ENCODE measurements at places on chromosomes 5 and 9.
A peak's percentile ranks its signal among the peaks of the same experiment; 100 is the strongest.

GRCh38 chr9:8143677-8144076, 344.1 kb upstream of the DMAC1 start:
- no peak for DNase-seq

DNA sequence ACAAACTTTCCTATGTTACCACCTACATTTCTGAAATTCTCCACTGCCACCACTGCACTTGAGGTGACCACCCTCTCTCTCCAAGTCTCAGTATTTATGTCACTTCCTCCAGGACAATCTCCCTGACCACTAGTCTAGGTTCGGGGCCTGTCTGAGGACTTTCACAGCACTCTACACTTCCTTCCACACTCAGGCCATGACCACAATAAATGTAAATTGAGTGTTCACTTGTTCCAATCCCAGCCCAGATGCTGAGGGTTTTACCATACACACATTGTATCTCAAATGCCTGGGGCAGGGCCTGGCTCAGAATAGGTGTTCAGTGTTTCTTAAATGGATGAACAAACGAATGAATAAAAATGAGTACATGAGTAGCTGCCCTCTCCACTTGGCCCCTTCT, 26.9 kb upstream of the CCNG1 start:
- no peak for DNase-seq

GRCh38 chr5:67997148-67997547, 218.4 kb upstream of the PIK3R1 start:
- no peak for DNase-seq

DNA sequence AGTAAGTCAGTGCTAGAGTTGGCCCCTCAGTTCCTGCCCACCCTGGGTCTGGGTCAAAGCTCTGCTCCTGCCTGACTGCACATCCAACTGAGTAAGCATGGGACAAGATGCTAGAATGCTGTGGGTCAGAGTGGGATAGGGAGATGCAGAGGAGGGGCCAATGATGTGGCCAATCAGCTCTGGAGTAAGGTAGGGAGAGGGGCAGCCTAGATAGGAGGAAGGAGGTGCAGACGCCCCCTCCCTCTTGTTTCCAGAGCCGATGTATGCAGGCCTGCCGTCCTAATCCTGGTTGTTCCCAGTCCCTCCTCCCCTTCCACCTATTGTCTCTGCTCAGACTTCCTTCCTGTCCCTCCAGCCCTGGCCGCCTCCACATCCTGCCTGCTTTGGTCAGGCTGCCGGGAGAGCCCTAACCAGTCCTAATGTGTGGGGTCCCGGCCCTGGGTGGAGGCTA, 1.3 kb downstream of the ARAP3 start:
- DNase-seq: peak; percentile 32

DNA sequence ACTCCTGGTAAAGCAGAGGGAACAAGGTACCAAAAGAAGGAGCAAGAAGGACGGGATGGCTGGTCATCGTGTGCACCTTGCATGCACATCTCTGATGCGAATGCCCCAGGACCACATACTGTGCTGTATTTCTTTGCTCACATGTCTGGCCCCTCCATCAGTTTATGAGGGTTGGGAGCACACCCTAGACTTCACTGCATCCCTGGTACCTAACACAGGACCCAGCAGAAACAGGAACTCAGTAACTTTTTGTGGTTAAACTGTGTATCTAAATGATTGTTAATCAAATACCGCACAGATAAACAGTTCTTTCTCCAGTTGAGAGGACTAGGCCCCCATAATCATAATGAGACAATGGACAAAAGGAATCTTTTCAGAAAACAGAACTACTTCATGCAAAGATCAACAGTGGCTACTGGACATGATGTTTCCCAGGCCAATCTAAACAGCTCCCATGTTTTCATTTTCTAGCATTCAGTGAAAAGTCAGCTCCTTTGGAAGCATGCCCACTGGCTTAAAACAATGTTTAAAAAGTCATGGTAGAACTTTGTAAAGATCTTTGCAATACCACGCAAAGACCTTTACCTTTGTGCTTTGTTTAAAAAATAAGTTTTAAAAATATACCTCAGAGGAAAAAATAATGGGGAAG, 55.5 kb upstream of the IFNK start:
- peak; percentile 38 for DNase-seq

DNA sequence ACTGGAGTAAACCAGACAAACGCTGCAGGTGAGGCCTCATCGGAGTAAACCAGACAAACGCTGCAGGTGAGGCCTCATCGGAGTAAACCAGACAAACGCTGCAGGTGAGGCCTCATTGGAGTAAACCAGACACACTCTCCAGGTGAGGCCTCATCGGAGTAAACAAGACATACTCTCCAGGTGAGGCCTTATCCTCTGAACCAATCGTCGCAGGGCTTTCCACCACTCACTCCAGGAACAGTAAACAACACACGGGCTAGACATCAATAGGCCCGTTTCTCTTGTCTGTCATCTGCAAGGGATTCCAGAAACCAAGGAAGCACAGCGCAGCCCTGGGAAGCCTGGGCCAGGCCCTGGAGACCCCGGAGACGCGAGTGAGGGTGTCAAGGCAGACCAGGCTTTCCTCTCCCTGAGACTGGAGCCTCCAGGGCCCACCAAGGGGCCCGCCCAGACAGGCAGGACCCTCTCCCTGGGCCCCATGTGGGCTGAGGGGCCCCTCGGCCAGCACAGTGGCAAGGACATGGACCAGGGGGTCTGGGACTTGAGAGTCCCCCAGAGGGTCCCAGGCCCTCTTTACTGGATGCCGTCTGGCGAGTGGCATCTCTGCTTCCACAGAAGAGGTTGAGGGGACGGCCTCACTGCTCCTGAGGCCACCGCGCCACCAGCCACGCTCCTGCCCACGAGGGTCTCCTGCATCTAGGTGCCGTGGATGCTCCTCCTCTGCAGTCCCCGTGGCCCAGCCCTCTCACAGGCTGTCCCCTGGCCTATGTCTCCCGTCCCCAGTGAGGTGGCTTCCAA, 26.4 kb upstream of the NSMF start:
- no peak for DNase-seq

- no peak for DNase-seq
These were observed 40.4 kb upstream of the IPPK start for GRCh38 chr9:92710368-92710767.

- peak; percentile 25 for DNase-seq
These were observed 1.7 kb upstream of the RXRA start for GRCh38 chr9:134324359-134325095.

DNA sequence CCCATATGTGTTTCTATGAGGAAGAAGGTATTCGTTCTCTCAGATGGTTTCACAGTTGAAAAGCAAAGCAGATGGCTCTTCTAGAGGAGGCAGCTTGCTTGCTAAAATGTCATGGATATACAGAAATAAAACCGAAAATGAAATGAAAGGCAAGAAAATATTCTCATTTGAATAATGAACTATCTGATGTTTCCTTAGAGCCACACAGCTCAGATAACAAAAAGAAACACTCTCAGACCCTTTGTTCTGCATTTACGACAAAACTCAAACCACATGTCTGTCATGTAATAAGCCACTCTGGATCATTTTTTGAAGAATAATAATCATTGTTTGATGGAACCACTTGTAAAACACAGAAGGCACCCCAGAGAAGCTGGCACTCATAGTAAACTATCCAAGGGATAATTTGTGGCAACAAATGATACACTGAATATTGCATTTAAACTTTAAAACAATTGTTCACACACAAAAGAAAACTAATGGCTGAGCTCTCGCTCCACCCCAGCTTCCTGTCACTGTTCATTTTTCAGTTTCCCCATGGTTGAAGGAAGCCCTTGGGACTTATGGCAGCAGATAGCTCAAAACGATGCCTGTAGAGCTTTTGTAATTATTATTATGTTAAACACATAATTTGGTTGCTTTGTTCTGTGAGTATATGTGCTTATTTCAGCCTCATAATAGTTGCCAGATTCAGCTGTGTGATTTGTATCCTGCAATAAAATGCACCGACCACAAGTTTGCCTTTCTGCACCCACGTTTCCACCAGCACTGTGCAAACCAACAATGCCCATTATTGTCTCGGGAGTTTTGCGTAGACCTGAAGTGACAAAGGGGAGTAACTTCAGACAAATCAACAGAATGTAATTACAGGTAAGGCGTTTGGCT, 256.0 kb downstream of the TMEM167A start:
- no peak for DNase-seq

Measured in M059J (cell line).